ENCODE measurements at places on chromosomes 13 and 19.

- DNase-seq: peak; percentile 96
Observed at GRCh38 chr19:50496189-50497021, 14.6 kb downstream of the JOSD2 start.

DNA sequence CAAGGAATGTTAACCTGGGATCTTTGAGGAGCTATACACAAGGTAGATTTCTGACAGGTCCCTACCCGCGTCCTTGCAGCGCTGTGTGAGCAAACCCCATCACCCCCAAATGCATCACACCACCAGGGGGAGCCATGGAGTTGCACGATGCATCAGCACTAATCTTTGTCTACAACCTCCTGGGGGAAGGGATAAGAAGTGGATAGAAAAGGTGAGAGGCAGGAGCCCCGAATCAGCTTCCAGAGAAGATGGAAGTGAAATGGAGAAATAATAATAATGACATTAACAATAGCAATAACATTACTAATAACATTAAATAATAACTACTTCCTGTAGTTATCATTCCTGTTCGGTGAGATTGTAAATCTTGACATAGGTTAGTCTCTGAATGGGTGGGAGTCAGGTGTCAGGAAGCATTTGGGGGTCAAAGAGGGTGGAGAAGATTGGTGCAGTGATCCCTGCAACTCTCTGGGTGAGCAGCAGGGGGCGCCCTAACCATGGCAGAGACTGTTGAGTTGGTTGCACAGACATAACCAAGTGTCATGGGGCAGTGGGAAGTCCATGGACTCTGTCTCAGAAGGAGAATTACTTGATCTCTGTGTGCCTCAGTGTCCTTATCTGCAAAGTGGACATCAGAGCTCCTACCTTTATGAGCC is 16.5 kb downstream of the SIGLEC7 start:
- DNase-seq: no peak

DNA sequence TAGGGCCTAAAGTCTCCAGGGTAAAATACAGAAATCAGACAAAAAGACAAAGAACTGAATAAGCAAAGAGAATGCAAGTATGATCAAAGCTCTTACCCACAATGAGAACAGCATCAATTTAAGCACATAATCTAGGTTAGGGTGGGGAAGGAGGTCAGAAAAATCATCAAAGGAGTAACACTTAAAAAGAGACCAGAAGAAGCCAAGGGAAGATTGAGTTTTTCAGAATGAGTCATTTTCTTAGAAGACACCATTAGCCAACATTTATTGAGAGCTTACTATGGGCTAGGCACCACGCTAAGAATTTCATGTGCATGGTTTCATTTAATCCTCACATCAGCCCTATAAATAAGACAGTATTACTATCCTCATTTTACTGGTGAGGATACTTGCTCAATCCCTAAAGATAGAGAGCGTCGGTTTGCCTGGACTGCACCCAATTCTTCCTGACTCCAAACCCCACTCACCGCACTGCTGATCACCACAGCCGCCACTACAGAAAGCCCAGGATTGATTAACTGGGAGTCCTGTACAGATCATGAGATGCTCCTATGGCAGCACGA is 1.7 kb upstream of the SHISA2 start:
- DNase-seq: no peak

DNA sequence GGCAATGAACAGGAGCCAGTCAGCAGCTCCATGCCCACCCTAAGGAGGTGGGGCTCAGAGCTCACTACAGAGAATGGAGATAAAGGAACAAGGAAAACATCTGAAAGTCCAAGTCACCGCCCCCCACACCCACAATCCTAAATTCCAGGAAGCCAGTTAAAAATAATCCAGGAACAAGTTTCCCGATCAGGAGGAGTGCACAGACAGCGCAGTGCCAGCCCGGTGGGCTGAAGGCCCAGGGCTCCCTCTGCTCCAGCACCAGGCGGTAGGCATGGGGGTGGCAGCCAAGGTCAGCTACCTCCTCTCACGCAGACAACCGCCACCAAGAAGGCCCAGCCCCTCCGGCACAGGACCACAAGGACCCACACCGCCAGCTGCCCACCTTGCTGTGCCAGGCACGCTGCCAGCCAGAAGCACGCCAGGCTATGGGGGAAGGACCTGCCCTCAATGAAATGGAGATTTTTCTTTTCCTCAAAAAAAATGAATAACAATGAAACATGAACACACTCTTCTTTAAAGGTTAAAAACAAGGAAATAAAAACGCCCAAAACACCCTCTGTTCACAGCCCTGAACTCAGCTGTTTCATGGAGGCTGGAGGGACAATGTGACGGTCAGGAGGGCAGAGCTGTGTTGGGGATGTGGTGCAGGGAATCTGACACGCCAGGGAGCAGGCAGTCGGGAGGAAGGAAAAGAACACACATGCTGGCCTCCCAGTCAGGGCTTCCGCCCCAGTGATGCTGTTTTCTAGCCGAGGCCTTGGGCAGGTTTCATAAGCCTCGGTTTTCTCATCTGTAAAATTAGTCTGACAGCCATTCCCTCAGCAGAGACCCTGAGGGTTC is 11.0 kb downstream of the STK24 start:
- DNase-seq: no peak

DNA sequence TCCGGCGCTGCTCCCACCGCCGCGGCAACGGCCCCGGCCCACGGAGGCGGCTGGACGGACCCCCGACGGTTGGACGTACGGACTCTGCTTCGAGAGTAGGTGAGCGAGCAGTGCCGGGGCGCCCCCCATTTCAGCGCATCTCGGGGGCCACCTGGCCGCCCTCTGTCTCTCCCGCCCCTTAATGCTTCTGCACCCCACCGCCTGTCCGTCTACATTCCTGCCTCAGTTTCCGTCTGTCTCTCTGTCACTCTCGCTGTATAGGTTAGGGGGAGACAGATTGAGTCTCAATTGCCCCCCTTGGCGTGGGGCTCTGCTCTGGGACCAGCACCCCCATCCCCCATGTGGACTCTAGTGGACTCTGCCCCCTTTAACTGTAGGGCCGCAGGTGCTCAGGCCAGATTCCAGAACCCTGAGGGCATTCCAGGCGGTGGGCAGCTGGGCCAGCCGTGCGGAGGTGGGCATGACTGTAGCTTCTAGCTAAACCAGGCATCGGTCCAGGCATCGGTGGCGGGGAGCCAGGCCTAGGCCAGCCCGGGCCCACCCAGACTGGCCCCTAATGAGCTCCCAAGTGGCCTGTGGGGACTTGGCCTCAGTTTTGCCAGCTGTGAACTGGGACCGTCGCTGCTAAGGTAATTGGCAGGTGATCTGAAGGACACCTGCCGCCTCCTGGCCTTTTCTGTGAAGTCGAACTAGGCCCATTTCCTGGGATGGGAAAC is 373 bp downstream of the TNFAIP8L1 start:
- no peak for DNase-seq

DNA sequence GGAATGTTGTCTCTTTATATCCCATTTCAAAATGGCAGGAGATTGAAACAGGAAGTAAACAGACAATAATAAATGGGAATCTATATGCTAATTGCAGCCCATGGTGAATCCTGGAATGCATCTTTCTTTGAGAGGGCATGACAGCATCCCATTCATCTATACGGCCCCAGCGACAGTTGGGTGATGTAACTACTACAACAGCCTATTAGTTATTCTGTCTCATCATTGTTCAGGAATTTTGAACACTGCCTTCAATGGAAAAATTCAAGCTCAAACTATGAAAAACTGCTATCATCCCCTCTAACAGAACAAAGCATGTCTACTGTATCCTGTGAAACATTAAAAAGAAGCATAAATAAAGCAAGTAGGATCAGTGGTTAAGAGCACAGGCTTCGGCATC is 262.1 kb downstream of the DCT start:
- DNase-seq: no peak

DNA sequence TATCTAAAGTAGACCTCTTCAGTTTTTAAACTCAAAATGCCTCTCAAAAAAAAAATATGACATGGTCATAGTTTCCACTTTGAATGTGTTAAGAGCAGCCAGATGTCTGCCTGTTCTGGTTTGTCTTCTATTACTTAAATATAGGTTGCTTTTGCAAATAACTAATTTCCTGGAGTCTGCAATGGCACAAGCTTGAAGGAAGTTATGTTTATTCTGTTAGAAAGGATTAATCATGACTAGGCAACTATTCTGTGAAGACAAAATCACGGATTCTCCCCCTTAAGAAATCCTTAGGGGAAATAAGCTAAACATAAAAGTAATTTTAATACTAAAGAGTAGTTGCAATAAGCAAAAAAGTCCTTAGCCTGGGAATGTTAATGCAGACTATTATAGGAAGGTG is 26.3 kb downstream of the SKA3 start:
- no peak for DNase-seq

DNA sequence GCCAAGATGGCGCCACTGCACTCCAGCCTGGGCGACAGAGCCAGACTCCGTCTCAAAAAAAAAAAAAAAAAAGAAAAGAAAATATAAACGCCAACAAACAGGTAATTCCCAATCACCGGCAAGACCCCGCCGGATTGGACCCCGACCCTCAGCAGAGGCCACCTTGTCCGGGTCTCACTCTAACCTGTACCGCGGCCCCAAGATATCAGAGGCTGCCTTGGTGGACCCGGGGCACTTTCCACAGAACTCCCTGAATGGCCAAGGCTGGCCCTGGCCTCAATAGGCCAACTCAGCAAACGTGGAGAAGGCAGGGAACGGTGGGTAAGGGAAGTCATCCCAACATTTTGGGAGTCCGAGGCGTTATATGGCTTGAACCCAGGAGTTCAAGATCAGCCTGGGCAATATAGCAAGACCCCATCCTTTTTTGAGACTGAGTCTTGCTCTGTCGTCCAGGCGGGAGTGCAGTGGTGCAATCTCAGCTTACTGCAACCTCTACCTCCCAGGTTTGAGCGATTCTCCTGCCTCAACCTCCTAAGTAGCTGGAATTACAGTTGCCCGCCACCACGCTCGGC is 27.8 kb downstream of the MAN2B1 start:
- no peak for DNase-seq

- no peak for DNase-seq
Observed at GRCh38 chr19:54461210-54461609, 2.4 kb downstream of the LENG9 start.

DNA sequence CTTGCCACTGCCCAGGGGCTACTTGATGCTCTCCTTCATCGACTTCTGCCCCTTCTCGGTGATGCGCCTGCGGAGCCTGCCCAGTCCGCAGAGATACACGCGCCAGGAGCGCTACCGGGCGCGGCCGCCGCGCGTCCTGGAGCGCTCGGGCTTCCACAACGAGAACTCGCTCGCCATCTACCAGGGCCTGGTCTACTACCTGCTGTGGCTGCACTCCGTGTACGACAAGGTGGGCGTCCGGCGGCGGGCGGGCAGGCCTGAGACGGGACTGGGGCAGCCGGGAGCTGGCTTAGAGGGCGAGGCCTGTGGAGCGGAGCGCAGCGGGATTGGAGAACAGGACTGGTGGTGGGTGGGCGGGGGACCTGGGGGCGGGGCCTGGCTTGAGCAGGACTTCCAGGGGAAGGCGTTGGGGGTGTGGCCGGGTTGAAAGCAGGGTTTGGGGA is 12.7 kb upstream of the PSMD8 start:
- DNase-seq: peak; percentile 45

DNA sequence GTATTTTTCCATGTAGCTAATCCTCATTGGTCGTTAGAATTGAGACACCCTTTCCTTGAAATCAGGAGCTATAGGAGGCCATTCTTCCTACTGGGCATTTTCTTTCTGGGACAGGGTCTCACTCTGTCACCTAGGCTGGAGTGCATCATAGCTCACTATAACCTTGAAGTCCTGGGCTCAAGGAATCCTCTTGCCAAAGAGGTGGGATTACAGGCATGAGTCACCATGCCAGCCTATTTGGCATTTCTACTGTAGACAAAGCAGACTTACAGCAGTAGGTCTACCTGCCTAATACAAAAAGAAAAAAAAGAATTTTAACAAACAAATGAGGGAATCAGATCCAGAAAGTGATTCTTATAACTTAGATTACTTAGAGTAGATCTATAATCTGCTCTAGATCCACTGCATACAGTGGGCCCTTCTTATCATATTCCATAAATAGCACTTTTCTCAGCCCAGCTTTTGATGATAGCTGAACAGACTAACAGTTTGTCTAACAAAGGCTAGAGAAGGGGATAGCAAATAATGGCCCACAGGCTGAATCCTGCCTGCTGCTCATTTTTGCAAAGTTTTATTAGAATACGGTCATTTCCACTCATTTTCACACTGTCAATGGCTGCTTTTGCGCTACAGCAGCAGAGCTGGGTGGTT is 36.7 kb upstream of the USPL1 start:
- DNase-seq: no peak

- DNase-seq: no peak
Observed at GRCh38 chr19:18231775-18232174, 5.5 kb upstream of the PDE4C start.

GRCh38 chr19:16371540-16371986 is 46.9 kb downstream of the KLF2 start:
- no peak for DNase-seq

DNA sequence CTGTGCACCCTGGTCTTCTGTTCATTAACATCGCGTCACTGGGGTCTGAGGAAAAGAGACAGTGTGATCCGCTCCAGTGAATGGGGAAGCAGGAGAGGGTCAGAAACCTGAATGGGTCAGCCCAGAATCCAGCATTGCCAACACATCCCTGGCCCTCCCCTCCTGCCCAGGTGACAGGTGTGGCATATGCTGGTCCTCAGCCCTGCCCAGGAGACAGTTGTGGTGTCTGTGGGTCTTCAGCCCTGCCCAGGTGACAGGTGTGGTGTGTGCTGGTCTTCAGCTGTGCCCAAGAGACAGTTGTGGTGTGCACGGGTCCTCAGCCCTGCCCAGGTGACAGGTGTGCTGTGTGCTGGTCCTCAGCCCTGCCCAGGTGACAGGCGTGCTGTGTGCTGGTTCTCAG is 8.0 kb downstream of the TFDP1 start:
- no peak for DNase-seq

DNA sequence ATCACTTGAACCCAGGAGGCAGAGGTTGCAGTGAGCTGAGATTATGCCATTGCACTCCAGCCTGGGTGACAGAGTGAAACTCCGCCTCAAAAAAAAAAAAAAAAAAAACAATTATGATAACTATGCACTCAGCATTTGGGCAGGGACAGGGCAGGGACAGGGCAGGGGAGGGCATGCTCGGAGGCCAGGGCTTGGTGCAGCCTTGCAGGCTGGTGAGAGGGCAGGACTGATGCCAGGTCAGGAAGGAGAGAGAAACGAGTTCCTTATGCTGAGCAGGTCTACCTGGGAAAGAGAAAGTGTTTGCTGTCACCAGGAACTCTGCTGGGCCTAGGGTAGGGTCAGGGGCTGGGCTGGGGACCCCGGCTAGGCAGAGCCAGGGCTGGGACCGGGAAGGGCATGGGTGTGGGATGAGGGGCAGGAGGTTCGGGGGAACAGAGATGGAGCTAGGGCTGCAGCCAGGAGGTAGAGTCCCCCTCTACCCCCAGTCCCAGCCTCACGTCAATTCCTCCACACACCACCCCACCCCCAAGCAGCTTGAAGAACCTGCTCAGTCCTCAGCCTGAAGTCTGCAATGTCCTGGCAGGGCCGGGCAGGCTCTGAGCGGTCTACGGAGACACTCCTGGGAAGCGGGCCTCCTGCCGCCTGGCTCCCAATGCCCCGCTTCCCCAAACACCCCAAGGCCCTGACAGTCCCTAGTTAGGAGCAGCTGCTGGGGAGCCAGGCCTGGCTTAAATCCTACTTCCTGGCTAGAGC is 2.8 kb downstream of the FXYD3 start:
- no peak for DNase-seq

Measured in dorsolateral prefrontal cortex (tissue), 122 donors.